ENCODE measurements at places on chromosomes 7 and 10. TPM values are rescaled to one million over a fixed set of nuclear protein-coding genes. Genes with fewer than 3 reads are reported as not detected.

The MBL2 gene
- total RNA-seq, result not detected

The ACADSB gene
- 10.6 TPM for total RNA-seq

The HMX3 gene
- total RNA-seq, result not detected

The KCP gene
- not detected for total RNA-seq

The EGFR gene
- 63.9 TPM for total RNA-seq

The RFC2 gene
- 37.8 TPM for total RNA-seq

The PRKG1 gene
- 18.3 TPM for total RNA-seq

DNA sequence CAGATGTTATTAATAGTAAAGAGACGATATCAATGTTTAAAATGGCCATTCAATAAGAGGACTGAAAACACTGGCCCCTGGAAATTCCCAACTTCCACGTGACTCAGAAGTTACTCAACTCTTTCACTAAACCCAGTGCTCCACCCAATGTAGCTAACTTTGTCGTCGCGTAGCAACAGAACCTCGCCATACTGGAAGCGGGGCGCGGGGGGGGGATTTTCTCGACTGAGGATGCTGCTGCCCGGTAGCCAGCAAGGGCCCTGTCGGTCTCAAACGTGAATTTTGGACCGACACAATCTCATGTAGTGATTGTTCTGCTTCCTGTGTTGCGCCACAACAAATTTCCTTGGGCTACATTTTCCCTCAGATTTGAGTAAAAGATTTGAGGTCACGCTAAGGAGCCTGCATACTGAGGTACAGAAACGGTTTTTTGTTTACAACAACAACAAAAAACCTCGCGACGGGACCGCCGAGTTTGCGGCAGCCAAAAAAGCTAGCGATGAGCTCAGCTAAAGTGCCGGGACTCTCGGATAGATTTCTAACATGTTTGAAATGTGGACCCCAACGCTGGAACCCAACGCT lies 977 bp upstream of the SFR1 start:
- peak; percentile 96 for DNase-seq

GRCh38 chr7:151756076-151756731 lies 120.7 kb downstream of the PRKAG2 start:
- DNase-seq, result peak; percentile 82

GRCh38 chr7:147639037-147639436 lies 951.5 kb upstream of the C7orf33 start:
- DNase-seq, result no peak

GRCh38 chr10:96491303-96491702 lies 22.4 kb downstream of the TLL2 start:
- no peak for DNase-seq

DNA sequence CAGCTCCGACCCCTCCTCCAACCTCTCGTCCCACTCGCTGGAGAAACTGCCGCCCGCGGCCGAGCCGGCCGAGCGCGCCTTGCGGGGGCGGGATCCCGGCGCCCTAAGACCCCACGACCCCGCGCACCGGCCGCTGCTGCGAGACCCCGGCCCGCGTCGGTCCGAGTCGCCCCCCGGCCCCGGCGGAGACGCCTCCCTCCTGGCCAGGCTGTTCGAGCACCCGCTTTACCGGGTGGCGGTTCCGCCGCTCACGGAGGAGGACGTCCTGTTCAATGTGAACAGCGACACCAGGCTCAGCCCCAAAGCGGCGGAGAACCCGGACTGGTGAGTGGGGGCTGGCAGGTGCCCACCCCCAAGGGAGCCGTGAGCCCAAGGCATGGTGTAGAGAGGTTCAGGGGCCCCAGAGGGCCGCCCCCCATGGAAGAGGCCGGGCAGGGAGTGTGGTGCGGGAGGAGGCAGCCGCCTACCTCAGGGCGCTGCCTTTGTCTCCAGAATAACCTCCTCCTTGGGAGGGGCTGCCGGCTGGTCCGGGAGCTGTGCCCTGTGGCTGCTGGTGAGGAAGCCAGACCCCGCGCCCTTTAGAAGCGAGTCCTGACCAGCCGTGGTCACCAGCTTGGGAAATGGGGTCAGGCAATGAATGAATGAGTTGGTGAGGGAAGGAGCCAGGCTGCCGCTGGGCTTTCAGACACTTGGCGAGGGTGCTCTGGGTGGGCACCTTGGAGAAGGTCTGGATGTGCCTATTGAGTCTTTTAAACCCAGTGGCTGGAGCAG lies 1.3 kb downstream of the FAM20C start:
- no peak for DNase-seq

- DNase-seq, result no peak
These were observed 77.6 kb downstream of the ETV1 start for GRCh38 chr7:13911909-13912308.

Measured in IMR-90 (cell line).